ENCODE measurements at places on chromosomes 7 and 10. TPM values are rescaled to one million over a fixed set of nuclear protein-coding genes. Genes with fewer than 3 reads are reported as not detected.

PDE1C gene
- total RNA-seq, result 61.5 TPM

CHST15 gene
- 0.18 TPM for total RNA-seq

EPHA1 gene
- total RNA-seq, result not detected

RSPH10B2 gene
- total RNA-seq, result not detected

GIMAP8 gene
- total RNA-seq, result not detected

- no peak for DNase-seq
Measured at GRCh38 chr10:122510326-122510725, 49.0 kb downstream of the HTRA1 start.
